ENCODE measurements at places on chromosomes 11 and 22. TPM values are rescaled to one million over a fixed set of nuclear protein-coding genes. Genes with fewer than 3 reads are reported as not detected.

GRCh38 chr11:109148669-109149068, 273.3 kb upstream of the C11orf87 start:
- H3K27ac ChIP-seq = no peak overlapping the region
- H3K36me3 ChIP-seq = no peaks in the 10 kb centered on the region
- H3K27me3 ChIP-seq = no peaks in the 10 kb centered on the region

- H3K4me3 ChIP-seq = no peak overlapping the region
- no peak overlapping the region for H3K27ac ChIP-seq
- no peaks in the 10 kb centered on the region for H3K36me3 ChIP-seq
- no peaks in the 10 kb centered on the region for H3K4me1 ChIP-seq
These were observed 31.4 kb downstream of the POU2AF1 start for GRCh38 chr11:111347723-111348115.

DNA sequence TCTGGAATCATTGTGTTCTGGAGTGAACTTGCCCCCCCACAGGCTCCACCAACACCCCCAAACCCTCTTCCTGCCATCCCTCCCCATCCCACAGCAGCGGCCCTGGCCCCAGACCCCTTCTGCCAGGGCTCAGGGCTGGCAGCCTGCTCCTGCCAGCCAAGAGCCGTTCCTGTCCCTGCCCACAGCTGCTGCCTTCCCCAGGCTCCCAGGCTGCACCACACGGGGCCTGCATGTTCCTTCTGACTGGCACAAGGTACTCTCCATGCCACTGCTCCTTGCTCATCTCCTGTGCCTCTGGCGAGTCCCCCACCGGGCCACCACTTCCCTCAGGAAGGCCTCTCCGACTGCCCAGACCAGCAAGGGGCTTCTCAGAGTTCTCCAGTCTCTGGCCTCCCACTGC, 4.9 kb downstream of the GP1BB start:
- H3K4me1 ChIP-seq = no peaks in the 10 kb centered on the region
- H3K27me3 ChIP-seq = no peaks in the 10 kb centered on the region
- no peaks in the 10 kb centered on the region for H3K36me3 ChIP-seq
- DNase-seq = no peak

The SEPTIN5 gene
- total RNA-seq = 25.8 TPM

DNA sequence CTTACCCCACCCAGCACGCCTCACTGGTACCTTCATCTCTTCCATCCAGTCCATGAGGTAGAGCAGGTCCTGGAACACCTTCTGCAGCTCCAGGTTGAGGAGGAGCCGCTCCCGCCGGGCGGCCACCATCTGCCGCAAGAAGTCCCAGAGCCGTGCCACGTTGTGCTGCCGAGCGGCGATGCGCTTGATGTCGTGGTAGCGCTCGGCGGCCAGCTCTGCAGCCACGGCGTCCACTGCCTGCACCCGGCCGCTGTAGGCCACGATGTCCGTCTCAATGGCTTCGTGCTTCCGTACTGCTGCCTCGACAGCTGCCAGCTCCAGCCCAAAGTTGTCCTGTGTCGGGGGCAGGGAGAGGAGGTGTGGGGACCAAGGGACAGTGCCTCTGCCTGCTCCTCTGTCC, 21.5 kb downstream of the SPTBN2 start:
- no peak overlapping the region for H3K4me3 ChIP-seq
- no peak for DNase-seq
- H3K4me1 ChIP-seq = no peaks in the 10 kb centered on the region
- H3K27me3 ChIP-seq = no peaks in the 10 kb centered on the region
- no peaks in the 10 kb centered on the region for H3K36me3 ChIP-seq

GRCh38 chr11:128342511-128343134, 244.7 kb downstream of the ETS1 start:
- H3K36me3 ChIP-seq = no peaks in the 10 kb centered on the region
- H3K27ac ChIP-seq = no peak overlapping the region
- H3K4me3 ChIP-seq = no peak overlapping the region
- no peaks in the 10 kb centered on the region for H3K4me1 ChIP-seq
- no peaks in the 10 kb centered on the region for H3K27me3 ChIP-seq
